ENCODE measurements at places on chromosomes 2 and 18.

DNA sequence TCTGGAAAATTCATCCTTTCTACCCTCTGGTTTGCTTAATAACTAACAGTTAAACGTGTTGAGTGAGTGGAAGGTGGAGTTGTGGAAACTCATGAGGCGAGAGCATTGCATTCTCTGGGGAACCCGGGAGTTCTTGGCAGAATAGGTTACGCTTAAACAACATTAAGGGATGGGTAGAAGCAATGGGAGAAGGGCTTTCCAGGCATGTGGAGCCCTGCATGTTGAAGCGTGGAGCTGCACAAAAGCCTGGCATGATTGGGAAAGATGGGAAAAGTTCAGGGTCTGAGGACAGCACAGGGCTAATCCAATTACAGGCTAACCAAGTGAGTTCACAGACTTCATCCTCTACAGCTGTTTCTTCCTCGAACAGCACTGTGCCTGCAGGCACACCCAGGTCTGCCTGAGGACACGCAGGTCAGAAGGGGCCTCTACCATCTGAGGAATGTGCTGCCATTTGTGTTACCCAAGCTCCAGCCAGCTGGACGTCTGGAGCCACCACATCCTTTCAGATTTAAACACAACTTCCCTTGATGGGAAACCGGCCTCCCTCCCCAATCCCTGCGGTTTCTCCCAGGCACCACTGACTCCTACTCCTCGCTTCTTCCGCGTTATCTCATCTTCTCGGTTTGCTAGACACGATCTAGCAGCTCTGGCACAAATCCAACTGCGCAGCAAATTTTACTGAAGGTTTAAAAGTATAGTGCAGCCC, 164.2 kb downstream of the ANTXR1 start:
- no peak for DNase-seq

GRCh38 chr2:161005170-161005569, 155.1 kb upstream of the TANK start:
- no peak for DNase-seq

- DNase-seq: no peak
Measured at GRCh38 chr2:238730001-238730669, 117.8 kb upstream of the TWIST2 start.

GRCh38 chr2:188176620-188177019, 115.1 kb upstream of the GULP1 start:
- DNase-seq: no peak

GRCh38 chr2:46458763-46459500, 20.4 kb upstream of the TMEM247 start:
- no peak for DNase-seq

- no peak for DNase-seq
Measured at GRCh38 chr18:55857956-55858355, 270.0 kb upstream of the TCF4 start.

GRCh38 chr2:163462993-163463392, 272.8 kb downstream of the FIGN start:
- DNase-seq: no peak

- DNase-seq: no peak
Measured at GRCh38 chr2:100619951-100620350, 57.2 kb downstream of the PDCL3 start.

DNA sequence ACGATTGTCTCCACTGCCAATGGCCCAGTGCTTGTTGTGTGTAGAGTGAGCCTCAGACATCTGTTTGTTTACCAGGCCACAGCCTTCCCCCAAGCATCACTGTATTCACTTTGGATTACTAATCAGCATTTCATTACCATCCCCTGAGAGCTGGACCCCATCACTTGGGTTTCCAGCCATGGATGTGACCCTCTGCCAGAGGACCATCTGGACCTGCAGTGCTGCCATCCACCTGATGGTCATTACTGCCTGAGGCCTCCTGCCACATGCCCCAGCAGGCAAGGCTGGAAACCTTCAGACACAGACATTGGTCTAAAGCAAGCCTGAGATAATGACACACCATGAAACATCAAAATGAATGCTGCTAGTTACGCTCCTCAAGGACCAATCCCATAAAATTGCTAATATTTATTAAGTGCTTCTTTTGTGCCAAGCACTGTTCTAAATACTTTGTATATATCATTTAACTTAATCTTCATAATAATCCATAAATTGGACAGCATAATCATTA, 2096.3 kb upstream of the CELF4 start:
- no peak for DNase-seq

DNA sequence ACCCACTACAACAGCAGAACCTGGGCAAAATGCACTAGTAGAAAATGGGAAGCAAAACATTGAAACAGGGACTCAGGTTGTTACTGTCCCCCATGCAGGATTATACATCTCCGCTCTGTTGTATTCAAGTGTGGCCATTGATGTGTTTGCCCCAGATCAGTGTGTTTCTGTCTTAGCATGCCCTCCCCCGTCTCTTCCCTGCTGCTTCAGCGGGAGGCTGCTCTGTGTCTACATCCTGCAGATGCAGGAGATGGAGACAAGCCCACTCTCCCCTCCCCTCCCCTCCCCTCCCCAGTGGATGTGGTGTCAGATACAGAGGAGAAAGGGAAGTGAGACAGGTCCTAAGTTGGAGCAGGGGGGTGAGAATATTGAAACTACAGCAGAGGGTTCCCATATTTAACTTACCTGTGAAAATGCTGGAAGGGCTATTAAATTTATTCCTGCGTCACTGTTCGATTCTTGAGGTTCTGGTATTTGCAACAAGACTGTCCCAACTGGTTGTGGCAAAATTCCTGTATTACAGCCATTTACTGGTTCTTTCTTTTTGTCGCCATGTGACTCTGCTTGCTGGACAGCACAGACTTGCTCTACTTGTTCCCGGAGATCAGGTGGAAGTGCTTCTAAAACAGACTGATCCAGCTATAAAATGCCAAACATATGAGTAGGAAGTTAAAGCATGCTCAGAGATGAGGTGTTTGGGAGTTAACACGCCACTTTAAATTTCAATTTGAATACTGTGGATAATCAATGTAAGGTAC, 67.0 kb downstream of the EIF5B start:
- no peak for DNase-seq
